Progenitor cell of endocrine pancreas (in vitro differentiated cells): ENCODE measurements at places on chromosomes 1 and 21. TPM values are rescaled to one million over a fixed set of nuclear protein-coding genes. Genes with fewer than 3 reads are reported as not detected.
A peak's percentile ranks its signal among the peaks of the same experiment; 100 is the strongest.

DNA sequence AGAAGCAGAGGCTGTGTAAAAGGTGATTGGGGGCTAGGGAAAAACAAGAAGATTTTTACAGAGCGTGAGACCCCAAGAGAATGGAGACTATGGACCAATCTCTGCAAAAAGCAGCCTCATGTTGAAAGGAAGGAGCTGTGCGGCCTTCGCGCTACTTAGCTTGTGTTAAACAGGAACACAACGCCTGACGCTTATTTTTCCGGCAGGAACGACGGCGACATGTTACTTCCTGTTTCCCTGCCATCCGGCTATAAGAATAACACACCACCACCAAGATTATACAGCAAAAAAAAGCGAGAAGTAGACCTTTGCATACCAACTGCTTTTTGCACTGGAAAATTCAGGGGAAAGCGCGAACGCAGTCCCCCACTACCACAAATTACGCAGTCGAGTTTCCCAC lies 272.7 kb downstream of the FAM72C start:
- DNase-seq = no peak

The PROK1 gene
- not detected in 2 replicates for total RNA-seq

- DNase-seq = no peak
These were observed 83.3 kb downstream of the MPZL1 start for GRCh38 chr1:167805041-167805556.

DNA sequence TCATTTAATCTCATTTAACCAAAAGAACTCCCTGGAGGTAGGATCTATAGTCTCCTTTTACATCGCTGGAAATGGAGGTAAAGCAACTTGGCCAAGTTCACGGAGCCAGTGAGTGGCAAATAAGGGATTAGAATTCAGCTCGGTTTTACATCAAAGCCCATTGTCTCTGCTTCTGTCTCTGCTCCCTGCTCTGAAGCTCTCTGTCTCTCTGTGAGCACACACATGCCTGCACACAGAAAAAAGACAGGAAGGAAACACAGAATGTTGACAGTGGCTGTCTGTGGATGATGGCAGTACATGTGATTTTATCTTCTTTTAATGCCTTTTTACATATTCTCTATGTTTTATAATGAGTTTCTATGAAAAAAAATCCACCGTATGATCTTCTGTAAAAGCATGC lies 8.9 kb upstream of the DHRS3 start:
- DNase-seq = no peak

The C1orf141 gene
- 0.31 TPM in 1 of 2 replicates, not detected in the other for total RNA-seq

GRCh38 chr1:184648160-184648855 lies 106.3 kb downstream of the EDEM3 start:
- no peak for DNase-seq

GRCh38 chr1:161238039-161238473 lies at the start of gene NR1I3:
Gene NR1I3 (minus strand): TSS chr1:161238203. CDS start chr1:161236565, 1,638 bp downstream.
- DNase-seq = no peak

DNA sequence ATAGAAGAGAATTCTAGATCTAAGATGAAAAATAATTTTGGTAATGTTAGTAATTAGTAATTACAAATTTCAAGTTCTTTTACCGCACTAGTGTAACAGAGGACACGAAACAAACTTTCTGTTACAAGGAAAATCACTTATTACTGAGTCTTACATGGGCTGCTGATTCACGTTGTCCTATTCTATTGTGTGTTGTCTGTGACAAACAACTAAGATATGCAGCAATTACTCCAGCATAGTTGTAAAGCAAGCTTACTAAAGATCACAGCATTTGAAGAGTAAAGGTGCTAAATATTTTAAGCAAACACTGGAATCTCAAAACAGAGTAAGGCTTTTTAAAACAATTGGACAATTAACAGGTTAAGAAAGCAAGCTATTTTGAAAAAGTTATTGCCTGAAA lies 502.3 kb downstream of the KCNT2 start:
- DNase-seq = no peak

The LRRC71 gene
- not detected in 2 replicates for total RNA-seq

DNA sequence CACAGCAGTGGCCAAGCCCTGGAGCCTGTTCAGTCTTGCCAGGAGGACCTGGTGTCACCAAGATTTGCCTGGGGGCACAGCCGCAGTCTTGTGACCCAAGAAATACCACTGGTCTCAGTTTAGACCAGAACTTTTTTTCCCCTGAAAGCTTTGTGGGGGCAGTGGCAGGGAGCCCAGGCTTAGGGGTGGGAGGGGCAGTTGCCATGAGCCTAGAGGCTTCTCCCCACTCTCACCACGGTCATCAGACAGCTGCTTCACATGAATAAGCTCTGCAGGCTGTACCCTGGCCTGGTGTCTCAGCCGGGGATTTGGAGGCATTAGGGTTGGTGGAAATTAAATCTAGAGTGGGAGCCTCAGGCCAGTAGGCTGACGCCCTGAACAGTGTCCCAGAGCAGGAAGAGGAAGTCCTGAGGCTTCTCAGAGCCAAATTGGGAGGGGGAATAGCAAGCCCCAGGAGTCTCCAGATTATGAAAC lies 73.7 kb downstream of the SLC16A1 start:
- DNase-seq = no peak

The FCRLA gene
- total RNA-seq = not detected in 2 replicates

- DNase-seq = no peak
These were observed 394 bp upstream of the GRHL3 start for GRCh38 chr1:24318615-24319311.

- peak; percentile 48 for DNase-seq
These were observed 1262.8 kb upstream of the PRMT6 start for GRCh38 chr1:105793536-105794146.

GRCh38 chr1:91617285-91617765 lies 116.7 kb downstream of the CDC7 start:
- DNase-seq = peak; percentile 33

GRCh38 chr1:162530307-162530987 lies 31.1 kb upstream of the UAP1 start:
- DNase-seq = no peak

DNA sequence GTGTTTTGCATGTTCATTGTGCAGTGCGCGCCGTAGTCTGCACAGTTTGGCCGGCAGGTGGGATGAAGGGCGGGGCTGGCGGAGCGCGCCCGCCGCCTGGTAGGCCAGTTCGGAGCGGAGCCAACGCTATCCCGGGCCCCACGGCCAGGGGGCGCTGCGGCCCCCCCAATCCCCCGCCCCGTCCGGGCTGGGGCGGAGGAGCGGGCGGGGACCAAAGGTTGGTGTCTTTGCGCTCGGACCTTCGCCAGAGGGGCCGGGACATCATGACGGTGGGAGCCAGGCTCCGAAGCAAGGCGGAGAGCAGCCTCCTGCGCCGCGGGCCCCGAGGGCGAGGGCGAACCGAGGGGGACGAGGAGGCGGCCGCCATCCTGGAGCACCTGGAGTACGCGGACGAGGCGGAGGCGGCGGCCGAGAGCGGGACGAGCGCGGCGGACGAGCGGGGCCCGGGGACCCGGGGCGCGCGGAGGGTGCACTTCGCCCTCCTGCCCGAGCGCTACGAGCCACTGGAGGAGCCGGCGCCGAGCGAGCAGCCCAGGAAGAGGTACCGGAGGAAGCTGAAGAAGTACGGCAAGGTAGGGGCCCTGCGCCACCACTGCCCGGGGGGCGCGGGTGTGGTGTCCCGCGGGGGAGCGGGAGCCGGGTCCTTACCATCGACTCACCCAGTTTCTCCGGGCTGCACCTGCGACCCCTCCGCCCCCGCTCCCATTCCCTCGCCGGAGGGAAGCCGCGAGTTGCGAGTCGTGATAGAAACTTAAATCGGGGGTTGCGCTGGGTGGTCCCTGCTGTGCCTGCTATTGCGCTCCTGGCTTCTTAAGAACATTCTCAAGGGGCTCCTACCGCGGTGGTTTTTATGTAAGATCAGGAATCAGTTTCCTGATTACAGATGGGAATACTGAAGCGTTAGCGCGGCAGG lies at the start of gene C1orf115:
Gene C1orf115 (plus strand): TSS at position 224 of the 913 bp plus-strand sequence. CDS start 40 bp downstream, at position 264.
- DNase-seq = peak; percentile 93

GRCh38 chr1:7582460-7582972 lies 188.6 kb upstream of the VAMP3 start:
- DNase-seq = no peak

The PARK7 gene
- 218 and 229 TPM in 2 replicates for total RNA-seq

The LORICRIN gene
- not detected in 2 replicates for total RNA-seq

DNA sequence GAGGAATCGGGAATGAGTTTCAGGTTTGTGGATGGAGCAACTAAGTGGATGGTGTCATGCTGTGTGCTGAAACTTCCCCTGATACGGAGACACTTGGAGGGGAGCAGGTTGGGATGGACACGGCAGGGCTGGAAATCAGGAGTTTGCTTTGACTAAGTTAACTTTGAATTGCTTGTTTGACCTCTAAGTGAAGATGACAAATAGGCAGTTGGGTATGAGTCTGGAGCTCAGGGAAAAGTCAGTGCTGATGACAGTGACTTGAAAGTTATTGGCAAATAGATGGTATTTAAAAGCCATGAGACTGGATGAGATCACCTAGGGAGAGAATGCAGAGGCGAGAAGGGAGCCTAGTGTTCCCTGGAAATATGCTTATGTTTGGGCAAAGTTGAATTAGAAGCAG lies 12.8 kb upstream of the ZSCAN20 start:
- DNase-seq = no peak
